ENCODE measurements at places on chromosomes 11 and 22.
A peak's percentile ranks its signal among the peaks of the same experiment; 100 is the strongest.

DNA sequence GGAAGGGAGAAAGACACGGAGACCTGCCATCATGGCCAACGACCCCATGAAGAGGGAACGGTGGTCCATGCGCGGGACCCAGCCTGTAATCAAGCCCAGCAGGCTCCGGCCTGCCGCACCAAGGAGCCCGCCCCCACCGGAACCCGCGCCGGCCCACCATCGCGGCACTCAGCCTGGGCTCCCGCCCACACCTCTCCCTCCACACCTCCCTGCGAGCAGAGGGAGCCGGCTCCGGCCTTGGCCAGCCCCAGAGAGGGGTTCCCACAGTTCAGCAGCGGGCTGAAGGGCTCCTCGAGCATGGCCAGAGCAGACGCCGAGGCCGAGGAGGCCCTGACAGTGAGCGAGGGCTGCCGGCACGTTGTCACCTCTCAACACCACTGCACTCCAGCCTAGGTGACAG lies 1302.8 kb upstream of the CNTN5 start:
- DNase-seq, result no peak

DNA sequence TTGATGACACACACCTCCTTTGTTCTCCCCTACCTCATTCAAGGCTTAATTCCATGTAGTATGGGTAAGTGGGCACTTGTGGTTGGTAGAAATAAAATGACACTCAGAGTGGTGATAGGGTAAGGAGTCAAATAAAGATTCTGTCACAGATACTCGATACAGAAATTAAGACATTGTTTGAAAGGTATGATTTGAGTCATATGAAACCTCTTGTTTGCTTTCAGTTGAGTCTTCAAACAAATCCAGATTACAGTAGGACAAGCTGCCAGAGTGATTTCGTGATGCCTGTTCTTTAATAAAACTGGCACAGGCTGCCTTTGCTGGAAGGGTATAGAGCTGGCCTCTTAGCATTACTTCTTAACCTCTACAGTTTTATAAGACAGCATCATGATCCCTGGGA lies 182.4 kb downstream of the SPON1 start:
- no peak for DNase-seq

GRCh38 chr11:10856689-10857458 lies 979 bp downstream of the ZBED5 start:
- no peak for DNase-seq

GRCh38 chr22:18114495-18114894 lies 3.9 kb downstream of the TUBA8 start:
- no peak for DNase-seq

- no peak for DNase-seq
Measured at GRCh38 chr22:29936186-29936585, 53.2 kb downstream of the MTMR3 start.

- DNase-seq, result no peak
Measured at GRCh38 chr11:101916422-101916821, at the start of gene ANGPTL5. ANGPTL5 (minus strand) TSS chr11:101916522; CDS start chr11:101907909, 8,613 bp downstream.

DNA sequence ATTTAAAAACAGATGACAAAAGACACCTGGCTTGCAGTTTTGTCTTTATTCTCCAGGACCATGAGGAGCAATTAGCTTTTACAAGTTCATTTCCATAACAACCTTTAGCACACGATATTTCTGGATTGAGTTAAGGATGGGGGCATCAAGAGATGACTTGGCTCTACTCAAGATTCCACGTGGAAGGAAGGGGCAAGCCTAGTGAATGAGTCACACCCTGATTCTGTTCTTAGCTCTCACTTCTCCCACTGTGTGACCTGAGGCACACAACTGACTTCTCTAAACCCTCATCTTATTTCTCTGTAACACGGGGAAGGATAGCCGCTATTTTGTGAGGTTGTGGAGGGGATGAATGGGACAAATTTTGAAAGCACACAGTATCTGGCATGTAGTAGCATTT lies 185.5 kb downstream of the KIRREL3 start:
- DNase-seq, result no peak

DNA sequence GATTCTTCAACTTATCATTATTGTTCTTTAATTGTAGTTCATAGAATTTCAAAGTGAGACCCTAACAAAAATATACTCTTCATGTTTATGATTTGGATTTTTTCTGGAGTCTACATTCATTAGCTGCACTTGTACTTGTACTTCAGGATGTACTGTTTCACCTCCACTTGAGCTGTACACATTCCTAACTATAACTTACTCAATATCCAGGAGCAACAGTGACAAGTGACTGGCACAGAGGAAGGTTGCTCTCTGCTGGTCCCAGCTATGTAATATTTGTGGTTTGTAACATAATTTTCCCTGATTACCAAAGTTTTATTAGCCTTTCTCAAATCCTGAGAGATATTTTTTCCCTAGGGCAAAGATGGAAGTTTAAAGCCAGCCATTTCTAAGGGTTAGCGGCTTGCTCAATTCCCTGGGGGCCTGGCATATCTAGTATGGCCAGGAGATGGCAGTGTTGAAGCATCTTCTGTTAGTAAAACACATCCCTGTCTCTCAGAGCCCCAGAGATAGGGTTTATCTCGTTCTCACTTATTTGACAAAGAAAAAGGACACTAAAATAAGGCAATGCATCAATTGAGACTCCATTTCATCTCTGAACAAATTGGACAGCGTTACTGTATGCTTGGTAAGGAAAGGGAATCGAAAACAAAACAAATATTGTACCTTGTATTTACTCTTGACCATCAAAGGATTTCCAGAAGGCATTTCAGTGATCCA lies 14.2 kb downstream of the OR52A5 start:
- DNase-seq, result peak; percentile 46

- no peak for DNase-seq
Measured at GRCh38 chr11:75716659-75717058, 979 bp upstream of the MOGAT2 start.

- DNase-seq, result no peak
Measured at GRCh38 chr22:30860176-30861105, 108.1 kb downstream of the MORC2 start.

DNA sequence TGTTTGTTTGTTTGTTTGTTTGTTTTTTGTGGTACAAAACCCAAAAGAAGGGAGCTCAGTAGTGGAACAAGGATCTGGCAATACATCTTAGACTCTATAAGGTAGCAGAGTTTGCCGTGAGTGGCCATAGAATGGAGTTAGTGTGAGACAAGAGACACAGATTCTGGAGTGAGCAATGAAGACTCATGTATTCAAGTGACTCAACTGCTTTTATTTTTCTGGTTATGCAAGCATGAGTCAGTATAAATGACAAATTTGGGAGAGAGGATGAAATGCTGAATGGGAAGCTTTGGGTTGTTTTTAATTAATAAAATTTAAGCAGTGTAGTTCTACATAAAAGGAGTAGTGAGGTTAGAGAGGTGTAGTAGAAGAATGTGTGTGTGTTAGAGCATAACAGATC lies 143.6 kb upstream of the ANO5 start:
- no peak for DNase-seq

- no peak for DNase-seq
Measured at GRCh38 chr11:56948991-56949515, 39.7 kb upstream of the OR5AK2 start.

Data from CD4-positive, alpha-beta T cell treated with Interleukin-17A for 4 hours (primary cell).